ENCODE measurements at places on chromosomes 6 and 20. TPM values are rescaled to one million over a fixed set of nuclear protein-coding genes. Genes with fewer than 3 reads are reported as not detected.

- H3K4me1 ChIP-seq: peaks cover 8% of the 10 kb centered on the region
- H3K4me3 ChIP-seq: no peak overlapping the region
- no peaks in the 10 kb centered on the region for H3K27me3 ChIP-seq
- peaks cover 14% of the 10 kb centered on the region for H3K36me3 ChIP-seq
- no peak for DNase-seq
Measured at GRCh38 chr6:15608396-15608795, 54.4 kb downstream of the DTNBP1 start.

- no peak for DNase-seq
- no peak overlapping the region for H3K27ac ChIP-seq
- H3K36me3 ChIP-seq: peaks cover 24% of the 10 kb centered on the region
Measured at GRCh38 chr20:25258476-25258805, 10.6 kb downstream of the PYGB start.

GRCh38 chr6:159433550-159433949 lies 259.5 kb downstream of the SOD2 start:
- no peak for DNase-seq
- H3K4me3 ChIP-seq: no peak overlapping the region
- H3K4me1 ChIP-seq: no peaks in the 10 kb centered on the region
- peaks cover 6% of the 10 kb centered on the region for H3K27me3 ChIP-seq
- no peaks in the 10 kb centered on the region for H3K36me3 ChIP-seq

DNA sequence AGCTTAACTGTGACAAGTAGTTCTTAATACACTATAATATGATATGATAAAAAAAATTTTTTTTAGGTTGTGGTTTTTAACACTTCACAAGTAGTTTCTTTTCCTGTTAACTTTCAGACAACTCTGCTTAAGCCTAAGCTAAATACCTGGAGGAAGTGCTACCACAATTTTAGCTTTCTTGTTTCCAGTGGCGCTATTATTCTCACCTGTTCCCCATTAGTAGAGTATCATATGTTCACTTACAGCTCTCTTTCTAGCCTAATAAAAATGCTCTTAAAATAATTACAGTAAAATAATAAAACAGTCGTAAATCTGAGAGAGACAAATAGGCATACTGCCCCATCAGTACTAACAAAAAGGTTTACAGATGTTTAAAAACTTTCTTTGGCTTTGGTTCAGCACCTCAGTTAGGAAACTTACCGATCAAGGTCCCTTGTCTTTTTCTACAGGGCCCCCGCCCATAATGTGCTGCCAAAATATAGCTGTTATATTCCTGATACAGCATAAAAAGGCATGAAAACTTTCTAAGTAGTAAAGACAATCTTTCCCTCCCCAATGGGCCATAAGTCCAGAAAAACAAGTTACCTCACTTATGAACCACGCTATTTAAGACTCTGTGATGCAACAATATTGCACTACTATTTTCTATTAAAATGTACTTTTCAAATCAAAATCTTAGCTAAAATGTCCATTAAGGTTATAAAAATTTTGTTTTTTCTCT lies 57.9 kb downstream of the SESN1 start:
- DNase-seq: no peak
- H3K27ac ChIP-seq: no peak overlapping the region
- no peaks in the 10 kb centered on the region for H3K36me3 ChIP-seq

GRCh38 chr20:46523696-46524328 lies 10.5 kb upstream of the ZNF334 start:
- H3K4me1 ChIP-seq: no peaks in the 10 kb centered on the region
- H3K27me3 ChIP-seq: peaks cover 39% of the 10 kb centered on the region
- DNase-seq: no peak
- no peaks in the 10 kb centered on the region for H3K36me3 ChIP-seq
- no peak overlapping the region for H3K4me3 ChIP-seq
- H3K27ac ChIP-seq: no peak overlapping the region

DNA sequence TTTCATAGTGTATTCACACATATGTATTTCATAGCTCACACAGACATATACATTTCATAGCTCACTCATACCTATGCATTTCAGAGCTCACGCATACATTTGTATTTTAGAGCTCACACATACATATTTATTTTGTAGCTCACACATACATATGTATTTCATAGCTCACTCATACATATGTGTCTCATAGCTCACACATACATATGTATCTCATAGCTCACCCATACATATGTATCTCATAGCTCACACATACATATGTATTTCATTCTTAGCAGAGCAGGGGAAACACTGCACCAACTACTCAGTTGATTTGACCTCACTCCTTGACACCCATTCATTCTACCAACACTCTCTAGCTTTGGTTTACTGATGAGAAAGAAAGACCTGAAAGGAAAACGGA lies 713.6 kb downstream of the QKI start:
- H3K4me1 ChIP-seq: no peaks in the 10 kb centered on the region
- no peaks in the 10 kb centered on the region for H3K27me3 ChIP-seq
- H3K4me3 ChIP-seq: no peak overlapping the region

- no peak overlapping the region for H3K27ac ChIP-seq
- H3K27me3 ChIP-seq: no peaks in the 10 kb centered on the region
- no peak for DNase-seq
- no peaks in the 10 kb centered on the region for H3K4me1 ChIP-seq
- H3K4me3 ChIP-seq: no peak overlapping the region
Measured at GRCh38 chr6:70160276-70160675, 142.6 kb downstream of the COL9A1 start.

- no peak overlapping the region for H3K27ac ChIP-seq
- no peaks in the 10 kb centered on the region for H3K36me3 ChIP-seq
- no peaks in the 10 kb centered on the region for H3K27me3 ChIP-seq
- H3K4me1 ChIP-seq: no peaks in the 10 kb centered on the region
Measured at GRCh38 chr20:57800791-57801430, 91.1 kb upstream of the PMEPA1 start.

- DNase-seq: no peak
- H3K27ac ChIP-seq: no peak overlapping the region
- H3K4me3 ChIP-seq: no peak overlapping the region
- H3K4me1 ChIP-seq: peaks cover 4% of the 10 kb centered on the region
- H3K27me3 ChIP-seq: no peaks in the 10 kb centered on the region
- H3K36me3 ChIP-seq: no peaks in the 10 kb centered on the region
Measured at GRCh38 chr20:17823409-17824144, 123.8 kb downstream of the BANF2 start.

- no peaks in the 10 kb centered on the region for H3K4me1 ChIP-seq
- no peak overlapping the region for H3K27ac ChIP-seq
- no peaks in the 10 kb centered on the region for H3K36me3 ChIP-seq
- H3K27me3 ChIP-seq: no peaks in the 10 kb centered on the region
Measured at GRCh38 chr20:42260184-42260583, 642.0 kb upstream of the CHD6 start.

DNA sequence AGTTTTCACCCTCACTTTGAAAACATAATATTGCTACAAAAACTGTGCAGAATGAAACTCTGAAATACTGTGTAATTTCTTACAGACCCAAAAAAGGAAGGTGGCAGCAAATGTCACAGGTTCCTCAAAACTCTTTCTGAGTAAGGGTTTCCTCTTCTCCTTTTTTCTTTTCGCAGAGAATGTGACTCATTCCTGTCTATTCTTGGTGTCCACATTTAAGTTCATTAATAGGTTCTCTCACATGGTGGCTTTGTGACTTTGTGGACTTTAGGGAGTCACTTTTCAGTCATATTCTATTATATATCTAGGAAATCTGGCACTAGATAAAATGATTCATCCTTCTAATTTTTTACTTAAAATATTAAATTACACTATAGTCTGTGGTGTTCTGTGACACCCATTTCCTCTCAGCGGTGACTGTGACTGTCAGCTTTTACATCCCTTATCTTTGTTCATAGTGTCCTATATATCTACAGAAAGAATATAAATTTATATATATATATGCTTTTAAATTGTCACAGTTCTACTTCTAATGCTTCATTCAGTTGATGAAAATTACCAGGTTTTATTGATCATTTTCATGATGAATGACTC lies 126.8 kb upstream of the HCRTR2 start:
- no peaks in the 10 kb centered on the region for H3K27me3 ChIP-seq
- H3K27ac ChIP-seq: no peak overlapping the region
- no peak for DNase-seq
- H3K4me3 ChIP-seq: no peak overlapping the region

- no peaks in the 10 kb centered on the region for H3K4me1 ChIP-seq
- H3K27ac ChIP-seq: no peak overlapping the region
- H3K36me3 ChIP-seq: no peaks in the 10 kb centered on the region
- no peak overlapping the region for H3K4me3 ChIP-seq
Measured at GRCh38 chr6:165922309-165922794, 245.3 kb downstream of the TBXT start.

GRCh38 chr6:39295611-39296011 lies 18.6 kb downstream of the KCNK17 start:
- no peak overlapping the region for H3K4me3 ChIP-seq
- no peak overlapping the region for H3K27ac ChIP-seq
- DNase-seq: no peak
- H3K27me3 ChIP-seq: no peaks in the 10 kb centered on the region

DNA sequence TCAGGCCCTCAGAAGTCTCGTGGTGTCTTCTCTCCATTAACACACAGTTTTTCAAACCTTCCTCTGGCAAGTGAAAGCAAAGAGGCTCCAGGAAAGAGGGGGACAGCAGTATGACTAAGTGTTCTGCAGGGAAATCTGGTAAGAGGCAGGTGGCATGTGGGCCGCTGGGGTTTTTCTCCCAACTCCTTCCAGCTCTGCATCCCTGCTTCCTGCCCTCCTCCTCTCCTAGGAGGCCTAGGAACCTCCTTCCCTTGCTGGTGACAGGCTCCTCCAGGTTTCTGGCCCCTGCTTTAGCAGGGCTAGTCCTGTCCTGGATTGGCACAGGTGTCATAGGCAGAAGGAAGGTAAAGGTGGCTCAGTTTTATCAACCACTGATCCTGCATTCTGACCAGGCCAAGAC lies 7.6 kb upstream of the ITCH start:
- H3K4me1 ChIP-seq: no peaks in the 10 kb centered on the region
- H3K36me3 ChIP-seq: no peaks in the 10 kb centered on the region
- no peak overlapping the region for H3K4me3 ChIP-seq
- no peak for DNase-seq

DNA sequence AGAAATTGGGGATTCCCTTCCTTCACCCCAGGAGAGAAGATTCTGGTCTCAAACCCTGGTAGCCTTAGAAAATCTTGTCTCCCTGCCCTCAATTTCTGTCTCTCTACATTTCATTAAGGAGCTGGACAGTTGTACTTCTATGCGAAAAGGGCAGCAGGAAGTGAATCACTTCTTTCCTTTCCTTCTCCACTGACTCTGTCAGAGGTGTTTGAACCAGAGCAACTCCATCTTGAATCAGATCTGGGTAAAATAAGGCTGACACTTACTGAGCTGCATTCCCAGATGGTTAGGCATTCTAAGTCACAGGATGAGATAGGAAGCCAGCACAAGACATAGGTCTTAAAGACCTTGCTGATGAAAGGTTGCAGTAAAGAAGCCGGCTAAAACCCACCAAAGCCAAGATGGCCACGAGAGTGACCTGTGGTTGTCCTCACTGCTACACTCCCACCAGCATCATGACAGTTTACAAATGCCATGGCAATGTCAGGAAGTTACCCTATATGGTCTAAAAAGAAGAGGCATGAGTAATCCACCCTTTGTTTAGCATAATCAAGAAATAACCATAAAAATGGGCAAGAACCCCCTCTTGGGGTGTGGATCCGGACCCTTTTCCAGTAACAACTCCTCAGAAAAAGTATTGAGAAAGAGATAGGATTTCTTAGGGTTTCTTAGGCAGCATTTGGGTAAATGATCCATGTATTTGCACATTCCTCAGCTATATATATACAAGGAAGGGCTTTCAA lies 95.8 kb upstream of the PLCB4 start:
- H3K36me3 ChIP-seq: no peaks in the 10 kb centered on the region
- H3K4me1 ChIP-seq: no peaks in the 10 kb centered on the region
- no peak for DNase-seq
- H3K27me3 ChIP-seq: no peaks in the 10 kb centered on the region
- no peak overlapping the region for H3K4me3 ChIP-seq

GRCh38 chr6:156928972-156929371 lies 151.8 kb downstream of the ARID1B start:
- H3K4me1 ChIP-seq: peaks cover 42% of the 10 kb centered on the region
- H3K36me3 ChIP-seq: no peaks in the 10 kb centered on the region
- no peaks in the 10 kb centered on the region for H3K27me3 ChIP-seq
- no peak overlapping the region for H3K4me3 ChIP-seq
- no peak overlapping the region for H3K27ac ChIP-seq
- no peak for DNase-seq

The WFDC5 gene
- 391 TPM for total RNA-seq

The VNN1 gene
- total RNA-seq: 1.1 TPM

The CNR1 gene
- 6.5 TPM for total RNA-seq

The MLIP gene
- total RNA-seq: 3.1 TPM

The OARD1 gene
- total RNA-seq: 11.3 TPM

The FAXC gene
- total RNA-seq: 1.6 TPM

The TCF21 gene
- total RNA-seq: not detected

The HLA-DRA gene
- 195 TPM for total RNA-seq
